Stimulated activated naive CD4-positive, alpha-beta T cell (primary cell): ENCODE measurements at places on chromosomes 7 and 10.
A peak's percentile ranks its signal among the peaks of the same experiment; 100 is the strongest.

DNA sequence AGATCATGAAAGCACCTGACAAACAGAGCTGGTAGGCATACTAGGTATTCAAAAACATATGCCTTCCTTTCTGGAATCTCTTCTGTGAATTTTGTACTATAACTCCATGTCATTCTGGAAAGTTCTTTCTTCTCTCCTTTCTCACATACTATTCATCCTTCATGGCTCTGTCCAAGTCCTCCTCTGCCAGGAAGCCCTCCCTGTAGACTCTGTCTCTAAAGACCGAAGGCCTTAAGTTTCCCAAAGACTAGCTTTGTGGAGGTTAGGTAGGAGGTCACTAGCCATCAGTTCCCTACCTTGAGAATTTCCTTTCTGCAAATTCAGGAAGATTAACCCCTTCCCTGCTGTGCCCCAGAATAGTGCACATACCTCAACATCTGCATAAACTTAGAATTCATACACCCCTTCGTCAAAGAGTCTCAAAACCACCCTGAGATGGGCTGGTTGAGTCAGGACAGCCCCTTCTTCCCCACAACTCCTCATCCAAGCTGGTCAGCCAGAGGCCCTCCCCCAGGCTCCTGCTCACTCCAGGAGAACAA, 20.6 kb downstream of the SORBS1 start:
- no peak for DNase-seq

DNA sequence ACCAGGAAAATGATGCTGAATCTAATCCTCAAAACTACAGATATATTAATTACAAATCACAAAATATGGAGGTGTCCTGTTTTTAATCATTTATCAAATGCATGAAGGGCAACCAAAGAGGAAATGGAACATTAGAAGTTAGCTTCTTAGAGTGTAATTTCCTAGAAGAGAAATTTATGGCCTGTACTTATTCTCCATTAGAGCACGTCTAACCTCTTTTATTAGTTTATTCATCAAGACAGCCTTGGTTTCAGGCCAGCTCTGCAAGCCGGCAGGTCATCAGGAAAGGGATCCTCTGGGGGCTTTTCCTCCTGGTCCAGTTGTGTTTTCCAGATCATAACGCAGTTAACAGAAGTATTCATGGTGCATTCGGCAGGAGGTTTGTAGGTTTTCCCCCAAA, 517.6 kb downstream of the KCNMA1 start:
- DNase-seq = no peak

DNA sequence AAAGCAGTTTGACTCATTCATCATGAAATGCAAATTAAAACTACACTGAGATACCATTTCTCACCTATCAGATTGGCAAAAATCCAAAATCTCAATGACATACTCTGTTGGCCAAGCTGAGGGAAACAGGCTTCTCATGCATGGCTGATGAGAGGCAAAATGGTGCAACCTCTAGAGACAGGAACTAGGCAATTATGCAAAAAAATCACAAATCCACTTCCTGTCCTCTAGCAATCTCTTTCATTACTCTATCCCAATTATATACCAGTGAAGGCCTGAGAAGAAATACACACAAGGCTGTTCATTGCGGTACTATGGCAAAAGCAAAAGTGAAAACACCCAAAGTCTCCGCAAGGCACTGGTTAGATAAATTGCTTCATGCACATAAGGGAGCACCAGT, 25.9 kb upstream of the PTPRN2 start:
- DNase-seq = no peak

- DNase-seq = no peak
Measured at GRCh38 chr10:126931544-126931943, 26.3 kb downstream of the DOCK1 start.

- no peak for DNase-seq
Measured at GRCh38 chr7:155913291-155913690, 101.0 kb upstream of the SHH start.

GRCh38 chr10:120827251-120827875, 23.8 kb upstream of the WDR11 start:
- no peak for DNase-seq

DNA sequence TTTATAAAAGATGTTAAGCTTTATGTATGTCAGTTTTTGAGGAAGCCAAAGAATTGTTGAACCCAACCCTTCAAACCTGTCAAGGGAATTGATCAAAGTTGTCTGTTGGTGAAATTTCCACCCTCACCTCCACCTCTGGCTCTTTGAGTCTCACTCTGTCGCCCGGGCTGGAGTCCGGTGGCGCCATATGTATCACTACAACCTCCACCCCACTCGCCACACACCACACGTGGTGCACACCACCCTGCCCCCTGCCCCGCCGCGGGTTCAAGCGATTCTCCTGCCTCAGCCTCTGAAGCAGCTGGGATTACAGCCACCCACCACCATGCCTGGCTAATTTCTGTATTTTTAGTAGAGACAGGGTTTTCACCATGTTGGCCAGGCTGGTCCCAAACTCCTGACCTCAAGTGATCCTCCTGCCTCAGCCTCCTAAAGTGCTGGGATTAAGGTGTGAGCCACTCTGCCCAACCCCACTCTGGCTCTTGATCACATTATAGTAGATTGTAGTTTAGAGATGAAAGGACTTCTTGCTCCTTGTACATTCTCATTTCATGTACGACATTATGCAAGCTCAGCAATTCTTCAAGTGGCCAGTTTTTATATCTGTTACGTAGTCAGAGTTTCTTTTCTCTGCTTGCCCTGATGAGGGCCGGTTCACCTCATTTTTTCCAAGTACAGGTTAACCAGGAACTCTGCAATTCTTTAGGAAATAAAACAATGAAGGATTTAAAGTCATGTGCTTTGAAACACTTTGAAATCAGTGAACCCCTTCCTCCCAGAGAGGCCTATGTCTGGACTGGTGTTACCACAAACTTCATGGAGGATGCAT, 7.0 kb downstream of the BAMBI start:
- no peak for DNase-seq

- DNase-seq = no peak
Measured at GRCh38 chr10:113493195-113493594, 59.7 kb upstream of the HABP2 start.

- no peak for DNase-seq
Measured at GRCh38 chr10:31912898-31913850, 15.5 kb downstream of the ARHGAP12 start.

DNA sequence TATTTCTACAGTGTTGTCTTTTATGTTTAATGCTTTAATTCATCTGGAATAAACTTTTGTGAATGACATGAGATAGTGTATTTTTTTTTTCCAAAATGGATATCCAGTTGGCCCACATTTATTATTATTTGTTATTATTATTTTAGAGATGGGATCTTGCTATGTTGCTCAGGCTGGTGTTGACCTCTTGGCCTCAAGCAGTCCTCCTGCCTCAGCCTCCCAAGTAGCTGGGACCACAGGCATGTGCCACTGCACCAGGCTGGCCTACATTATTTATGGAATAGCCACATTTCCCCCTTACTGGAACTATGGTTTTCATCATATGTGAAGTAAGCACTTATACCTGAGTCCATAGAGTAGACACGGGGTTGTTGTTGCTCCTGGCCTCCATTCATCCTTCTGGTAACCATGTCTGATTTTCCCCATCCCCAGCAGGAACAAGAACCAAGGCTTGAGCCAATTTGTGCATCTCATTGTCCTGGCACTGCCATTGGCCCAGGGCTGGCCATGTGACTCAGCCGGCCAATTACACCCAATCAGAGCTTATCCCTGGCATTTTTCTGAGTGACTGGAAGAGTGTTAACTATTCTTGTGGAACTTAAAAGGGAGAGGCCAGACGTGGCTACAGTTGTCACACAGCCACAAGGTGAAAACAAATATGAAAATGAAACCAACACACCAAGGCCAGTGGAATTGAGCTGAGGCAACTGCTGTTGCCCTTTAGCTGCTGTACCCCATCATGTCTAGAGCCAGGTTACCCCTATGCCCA, 23.1 kb downstream of the PRF1 start:
- no peak for DNase-seq

- peak; percentile 72 for DNase-seq
Measured at GRCh38 chr10:89391907-89392756, at the start of gene IFIT1. IFIT1 (plus strand) TSS chr10:89392623; CDS start chr10:89392713, 90 bp downstream.

- no peak for DNase-seq
Measured at GRCh38 chr10:126321440-126321839, 66.8 kb downstream of the ADAM12 start.

DNA sequence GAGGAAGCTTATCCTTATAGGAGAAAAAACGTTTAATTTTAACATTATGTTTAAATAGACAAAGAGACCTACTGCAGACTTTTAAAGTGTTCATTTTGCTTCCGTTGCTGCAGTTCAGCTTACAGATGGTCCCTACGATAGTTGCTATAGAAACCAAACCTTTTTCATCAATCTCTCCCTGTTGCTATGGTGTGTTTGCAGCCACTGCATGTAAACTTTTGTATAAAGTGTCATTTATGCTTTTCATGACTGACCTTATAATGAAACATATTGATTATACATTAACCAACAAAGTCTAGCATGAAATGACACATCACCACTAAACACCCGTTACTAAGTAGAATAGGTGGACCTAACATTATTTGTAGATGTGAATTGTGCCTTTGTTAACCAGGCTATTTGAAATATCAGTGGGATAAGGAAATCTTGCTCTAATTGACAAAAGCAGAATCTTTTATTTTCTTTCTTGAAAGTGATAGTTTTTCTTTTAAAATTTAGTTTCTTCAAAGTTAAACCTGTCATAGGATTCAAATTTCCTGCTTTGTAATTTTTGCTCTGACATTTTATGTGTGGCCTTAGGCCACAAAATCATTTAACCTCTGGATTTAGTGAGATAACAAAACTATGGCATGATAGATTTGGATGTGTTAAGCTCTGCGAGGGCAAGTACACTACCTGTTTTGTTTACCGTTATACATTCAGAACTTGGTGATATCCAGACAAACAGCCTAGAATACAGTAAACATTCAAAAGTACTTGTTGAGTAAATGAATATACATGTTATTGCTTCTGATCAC, 64.0 kb downstream of the CACNB2 start:
- no peak for DNase-seq

GRCh38 chr7:140674899-140675701, 2.4 kb downstream of the ADCK2 start:
- no peak for DNase-seq

DNA sequence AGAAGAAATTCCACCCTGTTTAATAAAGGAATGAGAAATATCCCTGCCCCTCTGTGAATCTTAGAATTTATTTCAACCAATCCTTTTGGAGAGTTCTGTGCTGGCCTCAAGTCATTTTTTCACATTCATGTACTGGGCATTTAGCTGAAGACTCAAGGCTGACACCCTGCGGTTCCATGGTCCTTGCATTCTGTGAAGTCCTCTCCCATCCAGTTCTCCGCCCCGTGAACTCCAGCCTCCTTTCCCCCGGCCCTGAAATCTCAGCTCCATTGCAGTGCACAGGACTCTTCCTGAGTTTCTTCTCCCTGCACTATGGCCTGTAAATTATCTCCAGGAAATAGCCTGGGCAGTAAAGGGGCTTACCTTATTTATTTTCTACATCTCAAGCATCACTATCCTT, 183.0 kb upstream of the KCND2 start:
- DNase-seq = no peak

DNA sequence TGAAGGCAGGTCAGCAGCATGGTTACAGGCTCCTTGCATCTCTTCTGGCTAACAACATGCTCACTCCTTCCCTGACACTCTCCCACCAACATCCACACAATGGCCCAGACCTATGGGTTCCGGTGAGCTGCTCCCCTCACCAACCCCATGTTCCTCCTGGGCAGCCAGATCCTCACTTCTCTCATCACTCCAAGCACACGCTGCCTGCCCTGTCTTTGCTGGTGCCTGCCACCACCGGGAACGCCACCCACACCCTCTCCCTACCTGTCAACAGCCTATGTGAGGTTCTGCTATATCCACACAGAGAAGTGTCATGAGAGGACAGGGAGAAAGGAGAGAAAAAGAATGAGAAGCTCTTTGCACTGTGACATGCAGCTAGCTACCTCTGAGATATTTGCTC, 14.6 kb downstream of the PARP12 start:
- no peak for DNase-seq

- no peak for DNase-seq
Measured at GRCh38 chr7:127375631-127376030, 16.9 kb downstream of the ZNF800 start.

DNA sequence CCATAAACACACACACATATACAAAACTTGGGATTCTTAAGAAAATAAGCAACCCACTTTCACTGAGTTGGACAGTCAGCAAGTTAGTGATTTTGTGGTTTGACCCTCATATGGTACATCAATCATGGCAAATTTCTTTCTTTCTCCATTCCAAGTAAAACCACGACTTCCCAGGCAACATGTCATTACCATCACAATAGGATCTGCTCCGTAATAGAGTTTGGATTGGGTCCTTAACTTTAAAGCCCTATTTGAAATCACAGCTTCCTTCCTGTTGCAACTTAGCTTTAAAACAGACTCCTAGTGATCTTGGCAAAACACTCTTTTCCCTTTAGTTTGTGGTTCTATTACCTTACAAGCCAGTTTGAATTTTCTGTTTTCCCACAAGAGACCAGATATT, 483.6 kb downstream of the INHBA start:
- DNase-seq = no peak

- no peak for DNase-seq
Measured at GRCh38 chr10:131681122-131681521, 219.7 kb upstream of the PPP2R2D start.

- DNase-seq = no peak
Measured at GRCh38 chr7:102230593-102230992, 56.1 kb upstream of the SH2B2 start.

GRCh38 chr10:21078410-21079329, 181.6 kb upstream of the NEBL start:
- DNase-seq = no peak

- no peak for DNase-seq
Measured at GRCh38 chr10:117745301-117745700, 202.8 kb downstream of the EMX2 start.

GRCh38 chr7:74417419-74417971, 36.2 kb upstream of the GTF2IRD1 start:
- DNase-seq = peak; percentile 41

GRCh38 chr7:77458786-77459185, 42.6 kb upstream of the GSAP start:
- no peak for DNase-seq

- DNase-seq = no peak
Measured at GRCh38 chr7:14685167-14685566, 217.4 kb downstream of the DGKB start.

GRCh38 chr7:97064972-97065587, 40.4 kb upstream of the DLX5 start:
- no peak for DNase-seq

- no peak for DNase-seq
Measured at GRCh38 chr10:96339383-96339782, 19.4 kb downstream of the OPALIN start.

- DNase-seq = no peak
Measured at GRCh38 chr7:42511027-42511426, 274.0 kb upstream of the GLI3 start.
